Cardiac fibroblast (primary cell): ENCODE measurements at places on chromosomes 5 and 9.

DNA sequence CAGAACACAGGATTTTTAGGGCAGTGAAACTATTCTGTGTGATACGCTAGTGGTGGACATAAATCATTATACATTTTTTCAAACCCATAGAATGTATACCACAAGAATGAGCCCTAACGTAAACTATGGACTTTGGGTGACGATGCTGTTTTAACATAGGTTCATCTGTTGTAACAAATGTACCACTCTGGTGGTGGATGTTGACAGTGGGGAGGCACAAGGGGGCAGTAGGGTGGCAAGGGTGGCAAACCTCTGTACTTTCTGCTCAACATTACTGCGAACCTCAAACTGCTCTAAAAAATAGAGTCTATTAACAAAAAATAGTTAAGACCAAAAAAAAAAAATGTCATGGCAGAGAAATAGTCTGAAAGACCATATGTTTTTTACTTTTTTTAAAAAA, 9.1 kb upstream of the MVB12B start:
- no peak for DNase-seq

GRCh38 chr9:81382281-81382680, 307.1 kb downstream of the TLE1 start:
- no peak for DNase-seq

DNA sequence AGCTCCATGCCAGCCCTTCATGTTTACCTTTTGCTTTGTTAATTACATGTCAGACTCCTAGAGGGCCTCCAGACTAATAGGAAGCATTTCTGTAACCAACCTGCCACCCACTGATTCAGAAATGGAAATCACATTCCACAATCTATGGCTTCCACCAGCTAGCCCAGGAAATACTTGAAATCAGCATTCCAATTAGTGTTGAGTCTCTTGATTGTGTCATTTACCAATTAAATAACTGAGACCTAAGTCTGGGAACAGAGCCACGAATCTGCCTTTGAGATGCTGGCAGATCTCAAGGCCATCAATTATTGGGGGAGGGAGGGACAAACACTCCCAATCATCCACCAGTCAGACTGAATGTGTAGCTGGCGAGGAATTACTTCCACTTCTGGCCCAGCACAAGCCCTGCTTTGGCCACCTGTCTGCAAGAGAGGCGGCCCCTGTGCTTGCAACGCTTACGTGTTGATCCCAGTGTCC, 27.4 kb upstream of the SAP30L start:
- DNase-seq, result no peak

DNA sequence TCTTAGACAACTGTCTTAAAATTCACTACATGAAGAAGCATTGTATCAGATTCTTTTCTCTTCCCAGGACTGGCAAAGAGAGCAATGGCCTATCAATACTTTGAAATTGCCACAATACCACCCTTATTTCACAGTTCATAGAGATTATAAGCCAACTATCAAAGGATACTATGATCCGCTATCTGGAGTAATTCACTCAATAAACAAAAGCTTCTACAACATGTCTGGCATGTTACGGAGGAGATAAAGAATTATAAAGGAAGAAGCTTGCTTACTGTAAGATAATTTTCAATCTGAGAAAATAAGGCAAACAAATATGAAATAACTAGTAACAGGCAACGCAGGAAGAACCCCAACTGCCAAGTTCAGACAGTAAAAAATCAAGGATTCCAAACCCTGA, 114.8 kb downstream of the GNAQ start:
- no peak for DNase-seq

- peak; percentile 63 for DNase-seq
These were observed 158.0 kb upstream of the RETREG1 start for GRCh38 chr5:16774806-16775205.

GRCh38 chr9:91698266-91698665, 251.8 kb downstream of the ROR2 start:
- no peak for DNase-seq

DNA sequence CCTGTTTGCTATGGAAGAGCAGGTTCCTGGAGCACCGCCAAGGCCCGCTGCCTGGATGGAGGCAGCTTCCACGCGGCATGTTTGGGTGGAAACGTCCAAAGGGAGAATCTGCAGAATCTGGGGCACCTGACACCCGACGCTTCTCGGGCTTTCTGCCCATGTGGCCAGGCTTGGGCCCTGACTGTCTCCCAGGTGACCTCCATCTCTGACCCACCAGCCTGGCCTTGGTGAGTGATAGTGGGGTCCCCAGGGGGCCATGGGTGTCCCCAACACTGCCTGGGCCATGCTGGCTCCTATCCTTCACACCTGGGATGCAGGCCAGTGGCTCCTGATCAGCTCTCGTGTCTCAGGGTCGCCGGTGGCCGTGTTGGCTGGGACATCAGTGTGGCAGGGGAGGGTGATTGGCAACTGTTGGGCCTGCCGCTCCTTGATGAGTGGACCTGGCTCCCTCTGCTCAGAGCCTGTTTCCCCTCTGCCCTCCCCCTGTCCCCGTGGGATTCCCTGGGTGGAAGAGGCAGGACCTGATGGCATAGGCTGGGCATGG, 34.0 kb downstream of the GLT6D1 start:
- no peak for DNase-seq

DNA sequence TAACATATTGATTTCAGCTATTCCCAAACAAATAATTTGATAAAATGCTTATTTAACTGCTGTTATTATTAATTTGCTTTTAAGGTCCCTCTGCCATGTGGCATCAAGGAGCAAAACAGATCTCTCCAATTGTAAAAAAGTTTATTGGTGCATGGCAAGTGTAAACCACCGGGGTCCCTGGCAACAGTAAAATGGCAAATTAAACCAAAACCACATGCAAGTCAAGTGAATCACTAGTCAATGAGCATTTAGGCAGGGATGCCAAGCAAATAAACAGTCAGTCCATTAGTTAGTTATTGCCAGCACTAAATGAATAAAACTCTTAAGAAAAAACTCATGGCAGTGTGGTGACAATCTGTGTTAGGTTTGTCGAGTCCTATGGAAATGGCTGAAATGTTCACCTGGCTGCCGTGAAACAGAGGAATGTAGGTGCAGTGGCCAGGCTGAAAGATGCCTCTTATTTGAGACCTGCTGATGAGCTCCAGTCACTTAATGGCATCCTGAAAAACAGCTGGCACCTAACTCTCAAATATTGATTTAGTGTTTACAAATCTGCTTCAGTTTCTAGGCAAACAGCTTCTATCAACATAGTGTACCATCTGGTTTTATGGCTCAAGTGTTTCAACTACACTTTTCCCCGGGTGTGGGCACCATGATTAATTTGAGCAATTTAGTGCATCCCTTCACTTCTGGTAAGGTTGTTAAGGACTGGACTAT, 296.5 kb upstream of the ITGA1 start:
- no peak for DNase-seq

DNA sequence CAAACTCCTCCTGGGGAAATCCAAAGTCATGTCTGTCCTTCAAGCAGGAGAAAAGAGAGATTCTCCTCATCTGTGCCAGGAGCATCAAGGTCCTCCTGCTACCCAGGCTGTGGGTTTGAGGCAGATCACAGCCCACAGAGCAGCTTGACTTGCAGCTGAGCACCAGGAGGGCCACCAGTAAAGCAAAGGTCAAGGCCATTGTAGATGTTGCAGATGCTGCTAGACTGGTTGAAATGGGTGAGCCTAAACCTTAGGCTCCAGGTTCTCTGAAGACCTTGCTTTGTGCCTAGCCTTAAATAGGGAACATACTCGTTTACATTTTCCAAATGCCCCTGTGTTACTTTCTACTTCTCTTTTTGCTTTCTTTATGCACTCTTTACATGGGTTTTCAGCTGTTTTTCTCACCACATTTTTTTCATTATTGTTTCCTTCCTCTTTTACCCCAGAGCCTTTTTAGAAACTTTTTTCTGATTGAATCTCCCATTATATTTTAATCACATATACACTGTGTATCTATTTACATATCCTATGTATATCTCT, at the start of gene IFNA2:
TSS of gene IFNA2 (minus strand) at position 268 of the 540 bp plus-strand sequence. CDS start at position 199, 69 bp downstream.
- no peak for DNase-seq

DNA sequence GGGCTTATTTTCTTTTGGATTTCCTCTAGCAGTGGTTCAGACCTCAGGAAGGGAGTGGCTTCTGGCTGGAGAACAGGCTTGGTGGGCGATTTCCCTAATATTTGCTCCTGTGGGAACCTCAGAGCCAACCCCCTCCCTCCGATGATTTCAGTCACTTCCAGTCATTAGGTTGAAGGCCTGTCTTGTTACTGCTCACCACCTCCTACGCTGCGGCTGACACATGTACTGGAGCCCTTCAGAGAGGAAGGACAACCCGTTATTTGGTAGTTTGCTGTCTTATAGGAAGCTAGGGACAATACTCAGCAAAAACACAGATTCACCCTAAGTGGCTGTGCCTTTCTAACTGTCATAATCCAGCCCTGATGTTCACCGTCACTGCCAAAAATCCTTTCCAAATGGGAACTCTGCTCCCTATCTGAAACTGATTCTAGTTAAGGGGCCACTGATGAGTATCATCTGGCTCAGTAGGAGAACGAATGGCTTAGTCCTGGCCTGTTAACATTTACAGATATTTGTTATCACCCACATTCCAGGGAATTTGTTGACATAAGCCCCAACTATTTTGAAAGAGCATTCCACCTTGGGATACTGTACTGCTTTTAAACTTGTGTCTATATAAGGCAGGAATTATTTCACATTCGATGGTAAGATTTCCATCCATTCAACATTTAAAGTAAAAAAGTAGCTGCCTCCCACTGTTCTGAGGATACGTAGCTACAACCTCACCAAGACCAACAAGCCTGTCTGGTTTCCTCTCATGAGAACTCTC, 29.3 kb upstream of the ANKH start:
- peak; percentile 82 for DNase-seq

GRCh38 chr9:21504894-21505293, 22.8 kb upstream of the IFNE start:
- no peak for DNase-seq

DNA sequence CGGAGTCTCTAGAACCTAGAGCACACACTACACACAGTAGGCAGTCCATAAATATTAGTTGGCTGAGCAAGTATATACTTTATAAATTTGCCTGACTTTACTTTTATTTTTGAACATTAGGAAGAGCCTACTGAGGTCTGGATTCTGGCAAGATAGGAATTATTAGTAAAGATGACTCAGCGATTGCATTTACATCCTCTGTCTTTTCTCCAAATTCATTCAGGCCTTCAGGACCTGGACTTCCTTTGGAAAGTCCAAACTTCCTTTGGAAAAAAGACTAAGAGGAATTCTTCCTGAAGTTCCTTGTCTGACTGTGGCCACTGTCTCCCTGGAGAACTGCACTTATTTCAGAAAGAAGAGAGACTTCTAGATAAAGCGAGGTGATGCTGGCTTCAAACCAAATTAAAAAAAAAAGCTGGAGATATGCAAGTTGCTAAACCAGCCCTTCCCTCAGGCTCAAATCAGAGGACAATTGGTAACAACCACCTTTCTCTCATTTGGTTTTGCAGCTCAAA, 251.3 kb downstream of the GAS1 start:
- DNase-seq, result peak; percentile 18

DNA sequence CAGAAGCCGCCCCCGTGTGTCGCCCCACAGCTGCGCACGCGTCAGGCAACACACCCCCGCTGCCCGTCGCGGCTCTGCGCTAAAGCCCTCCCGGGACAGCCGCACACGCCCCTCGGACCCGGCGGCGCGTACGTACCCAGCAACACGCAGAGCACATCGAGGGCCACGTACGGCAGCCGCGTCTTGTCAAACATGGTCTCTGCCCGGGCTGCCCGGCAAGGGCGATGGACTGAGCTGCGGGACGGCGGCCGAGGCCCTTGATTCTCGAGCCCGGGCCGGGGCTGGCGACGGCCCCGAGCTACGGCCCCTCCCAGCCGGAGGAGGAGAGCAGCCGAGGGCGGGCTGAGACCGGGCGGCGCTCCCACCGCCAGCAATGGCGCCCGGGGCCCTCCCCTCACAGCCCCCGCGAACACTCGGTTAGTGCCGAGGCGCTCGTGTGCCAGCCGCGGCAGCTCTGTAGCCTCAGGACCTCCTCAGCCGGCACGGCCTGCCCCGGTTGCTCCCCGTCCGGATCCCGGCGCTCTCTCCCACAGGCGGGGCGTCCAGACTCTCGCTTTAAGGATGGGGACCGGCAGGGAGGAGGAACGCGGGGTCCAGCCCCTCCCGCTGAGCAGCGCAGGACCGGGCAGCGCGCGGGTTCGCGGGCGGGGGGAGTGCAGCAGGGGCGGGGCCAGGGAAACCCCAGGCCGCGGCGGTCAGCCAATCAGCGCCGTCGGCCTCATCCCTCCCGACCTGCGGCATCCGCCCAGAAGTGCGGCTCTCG, at the start of gene PLPP1:
TSS of gene PLPP1 (minus strand) at position 529 of the 763 bp plus-strand sequence. CDS start at position 194, 335 bp downstream.
- DNase-seq, result peak; percentile 86

GRCh38 chr5:147538236-147538635, 28.4 kb upstream of the DPYSL3 start:
- DNase-seq, result peak; percentile 24

DNA sequence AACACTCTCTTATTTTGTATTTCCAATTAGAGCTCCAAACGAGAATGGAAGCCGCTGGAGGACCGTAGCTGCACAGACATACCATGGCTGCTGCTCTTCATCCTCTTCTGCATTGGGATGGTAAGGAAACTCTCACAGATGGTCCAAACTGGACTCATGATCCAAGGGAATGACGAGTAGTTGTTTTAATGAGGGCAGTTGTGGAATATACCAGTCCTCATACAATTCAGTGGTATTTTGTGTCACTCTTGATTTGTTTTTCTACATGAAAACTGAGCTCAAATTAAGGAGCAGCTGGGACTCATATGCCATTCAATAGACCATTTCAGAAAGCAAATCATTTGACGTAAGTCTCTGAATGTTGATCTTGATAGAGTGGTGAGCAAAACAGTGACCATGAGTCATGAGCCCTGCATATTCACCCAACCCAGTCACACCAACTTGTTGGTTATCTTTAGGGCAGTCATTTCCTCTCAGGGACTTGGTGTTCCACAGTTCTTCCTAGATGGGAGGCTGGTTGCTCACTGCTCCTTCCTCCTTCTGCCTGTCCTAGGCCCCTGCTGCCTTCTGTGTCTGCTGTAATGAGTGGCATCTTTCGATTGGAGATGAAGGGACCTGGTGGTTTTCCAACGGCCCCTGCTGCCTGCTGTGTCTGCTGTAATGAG, 54.9 kb downstream of the SLC44A1 start:
- peak; percentile 99 for DNase-seq
